Activated CD8-positive, alpha-beta memory T cell treated with anti-CD3 and anti-CD28 coated beads, Interleukin-2, amount 10 ng/mL, durations not matched to agents 7 days and 5 days (primary cell): ENCODE measurements at places on chromosomes 12 and 14. TPM values are rescaled to one million over a fixed set of nuclear protein-coding genes. Genes with fewer than 3 reads are reported as not detected.

DNA sequence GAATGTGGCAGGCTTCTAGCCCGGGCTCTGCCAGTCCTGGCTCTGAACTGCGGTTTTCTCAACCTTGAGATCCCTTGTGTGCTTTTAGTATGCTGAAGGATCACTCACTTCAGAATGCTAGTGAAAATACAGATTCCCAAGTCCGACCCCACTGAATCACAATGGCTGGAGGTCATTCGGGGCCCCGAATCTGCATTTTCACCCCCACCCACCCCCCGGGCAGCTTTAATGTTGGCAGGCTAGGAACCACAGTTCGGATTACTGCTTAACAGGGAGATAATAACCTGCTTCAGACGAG, 573 bp upstream of the SUSD6 start:
- H3K27me3 ChIP-seq: no peaks in the 10 kb centered on the region
- DNase-seq: no peak
- H3K4me3 ChIP-seq: peak overlapping the region; percentile 79
- peak overlapping the region; percentile 88 for H3K27ac ChIP-seq
- peaks cover 56% of the 10 kb centered on the region for H3K4me1 ChIP-seq

GRCh38 chr14:55532645-55533344, 47.2 kb upstream of the KTN1 start:
- no peaks in the 10 kb centered on the region for H3K4me1 ChIP-seq
- no peak overlapping the region for H3K27ac ChIP-seq
- peaks cover 8% of the 10 kb centered on the region for H3K27me3 ChIP-seq
- no peaks in the 10 kb centered on the region for H3K36me3 ChIP-seq
- H3K4me3 ChIP-seq: no peak overlapping the region

GRCh38 chr12:114122016-114122415, 155.9 kb upstream of the RBM19 start:
- no peak for DNase-seq
- H3K4me3 ChIP-seq: no peak overlapping the region
- H3K27me3 ChIP-seq: no peaks in the 10 kb centered on the region
- no peaks in the 10 kb centered on the region for H3K4me1 ChIP-seq
- no peak overlapping the region for H3K27ac ChIP-seq
- no peaks in the 10 kb centered on the region for H3K36me3 ChIP-seq

DNA sequence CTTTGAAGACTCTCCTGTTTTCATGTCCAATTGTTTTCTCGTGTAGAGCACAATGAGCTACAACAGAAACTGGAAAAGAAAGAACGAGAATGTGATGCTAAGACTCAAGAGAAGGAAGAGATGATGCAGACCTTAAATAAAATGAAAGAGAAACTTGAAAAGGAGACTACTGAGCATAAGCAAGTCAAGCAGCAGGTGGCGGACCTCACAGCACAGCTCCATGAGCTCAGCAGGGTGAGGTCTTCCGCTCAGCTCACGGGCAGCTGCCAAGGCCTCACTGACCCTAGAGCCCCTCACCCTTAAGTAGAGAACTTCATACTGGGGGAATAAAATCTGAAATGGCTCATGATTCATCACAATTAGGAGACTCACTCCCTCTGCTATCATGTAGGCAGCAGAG, 134.7 kb downstream of the GPR135 start:
- H3K4me3 ChIP-seq: no peak overlapping the region
- peaks cover 1% of the 10 kb centered on the region for H3K36me3 ChIP-seq
- no peaks in the 10 kb centered on the region for H3K27me3 ChIP-seq
- peaks cover 3% of the 10 kb centered on the region for H3K4me1 ChIP-seq
- no peak for DNase-seq

GRCh38 chr12:60535363-60535762, 939.5 kb downstream of the SLC16A7 start:
- no peaks in the 10 kb centered on the region for H3K4me1 ChIP-seq
- H3K27me3 ChIP-seq: no peaks in the 10 kb centered on the region
- DNase-seq: no peak

DNA sequence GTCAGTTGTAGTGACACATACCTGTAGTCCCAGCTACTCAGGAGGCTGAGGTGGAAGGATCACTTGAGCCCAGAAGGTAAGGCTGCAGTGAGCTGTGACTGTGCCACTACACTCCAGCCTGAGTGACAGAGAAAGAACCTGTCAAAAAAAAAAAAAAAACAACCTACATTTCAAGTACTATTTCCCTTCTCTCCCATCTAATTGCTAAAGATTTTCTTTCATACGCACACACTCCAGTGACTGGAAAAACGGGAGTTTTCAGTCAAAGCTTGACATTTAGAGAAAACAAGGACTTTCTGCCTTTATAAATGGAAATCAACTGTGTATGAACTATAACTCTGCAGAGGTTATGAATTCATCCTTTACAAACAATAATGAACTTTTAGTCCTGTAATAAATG, 25.9 kb downstream of the GPHB5 start:
- peaks cover 36% of the 10 kb centered on the region for H3K4me1 ChIP-seq
- no peak for DNase-seq
- H3K27ac ChIP-seq: no peak overlapping the region
- H3K4me3 ChIP-seq: no peak overlapping the region

DNA sequence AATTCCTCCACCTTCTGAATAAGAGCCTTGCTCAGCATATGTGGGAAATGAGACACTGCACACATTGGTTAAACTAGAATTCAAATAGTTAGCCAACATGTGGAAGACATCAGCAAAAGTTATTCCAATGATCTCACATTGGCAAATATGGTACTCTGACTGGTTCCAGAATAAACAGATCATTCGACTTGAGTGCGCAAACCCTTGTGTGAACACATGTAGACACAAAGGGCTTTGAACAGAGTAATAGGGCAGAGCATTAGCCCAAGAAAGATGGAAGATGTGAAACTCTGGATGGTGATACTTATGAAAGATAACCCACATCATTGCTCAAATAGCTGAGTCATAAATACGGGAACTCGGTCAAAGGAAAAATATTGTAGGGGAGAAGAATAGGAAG, 1133.4 kb upstream of the SEL1L start:
- DNase-seq: no peak
- no peaks in the 10 kb centered on the region for H3K27me3 ChIP-seq
- H3K4me1 ChIP-seq: no peaks in the 10 kb centered on the region

DNA sequence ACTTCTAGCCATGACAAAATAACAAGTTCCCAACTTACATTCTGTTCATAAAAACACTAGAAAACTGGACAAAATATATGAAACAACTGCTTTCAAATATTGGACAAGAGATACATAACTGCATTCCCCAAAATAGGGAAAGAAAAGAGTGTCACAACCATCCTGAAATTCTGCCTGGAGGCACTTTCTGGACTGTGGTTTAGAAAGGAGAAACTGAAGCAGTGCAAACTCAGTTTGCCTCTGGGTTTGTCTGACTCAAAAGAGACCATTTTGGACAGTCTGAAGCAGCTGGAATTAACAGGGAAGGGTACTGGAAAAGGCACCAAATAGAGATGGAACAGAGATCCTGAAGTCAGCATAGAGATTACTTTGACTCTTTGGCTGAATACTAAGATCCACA, 11.3 kb upstream of the SYT1 start:
- H3K27ac ChIP-seq: no peak overlapping the region
- H3K4me3 ChIP-seq: no peak overlapping the region
- no peak for DNase-seq
- H3K27me3 ChIP-seq: no peaks in the 10 kb centered on the region
- H3K4me1 ChIP-seq: no peaks in the 10 kb centered on the region

DNA sequence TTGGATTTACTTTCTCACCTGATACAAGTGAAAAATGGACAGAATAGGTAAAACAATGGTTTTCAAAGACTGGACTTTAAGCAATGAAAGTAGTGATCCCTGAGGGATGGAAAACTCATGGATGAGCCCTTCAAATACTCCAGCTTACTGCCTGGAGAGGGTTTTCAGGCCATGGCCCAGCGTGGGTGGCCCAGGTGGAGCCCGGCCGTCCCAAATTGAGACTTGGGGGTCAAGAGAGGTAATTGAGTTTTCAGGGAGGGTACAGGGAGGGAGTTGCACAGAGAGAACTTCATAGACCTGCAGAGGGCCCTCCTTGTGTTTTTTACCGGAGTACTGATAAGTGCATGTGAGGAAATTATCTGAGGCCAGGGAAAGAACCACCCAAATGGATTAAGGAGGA, 37.2 kb downstream of the RAN start:
- H3K36me3 ChIP-seq: no peaks in the 10 kb centered on the region
- H3K27me3 ChIP-seq: peaks cover 14% of the 10 kb centered on the region
- H3K27ac ChIP-seq: no peak overlapping the region
- DNase-seq: no peak
- no peak overlapping the region for H3K4me3 ChIP-seq

DNA sequence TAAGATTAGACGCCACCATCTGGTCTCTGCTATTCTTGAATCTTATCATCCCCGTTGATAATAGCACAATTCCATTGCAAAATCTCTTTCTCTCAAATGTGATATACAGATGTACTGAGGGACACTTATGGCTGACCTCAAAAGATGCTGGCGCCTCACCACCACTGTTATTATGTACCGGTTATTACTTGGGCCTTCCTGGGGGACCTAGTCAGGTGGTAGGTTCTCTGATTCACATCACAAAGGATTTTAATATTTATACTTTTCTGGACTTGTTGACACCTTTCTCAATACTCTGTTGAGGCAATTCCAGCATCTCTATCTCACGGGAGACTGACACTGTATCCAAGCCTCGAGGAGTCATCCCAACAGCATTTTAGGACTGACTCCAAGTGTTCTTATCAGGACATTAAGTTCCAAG, 21.3 kb upstream of the FAM234B start:
- H3K27me3 ChIP-seq: peaks cover 32% of the 10 kb centered on the region
- H3K27ac ChIP-seq: no peak overlapping the region
- no peak for DNase-seq
- no peaks in the 10 kb centered on the region for H3K4me1 ChIP-seq

GRCh38 chr12:76268267-76268666, 79.9 kb downstream of the BBS10 start:
- no peak for DNase-seq
- H3K27ac ChIP-seq: no peak overlapping the region
- H3K4me1 ChIP-seq: no peaks in the 10 kb centered on the region
- H3K27me3 ChIP-seq: peaks cover 34% of the 10 kb centered on the region
- H3K4me3 ChIP-seq: no peak overlapping the region

- H3K27me3 ChIP-seq: peaks cover 9% of the 10 kb centered on the region
- H3K27ac ChIP-seq: no peak overlapping the region
- no peak for DNase-seq
- no peaks in the 10 kb centered on the region for H3K36me3 ChIP-seq
- H3K4me1 ChIP-seq: no peaks in the 10 kb centered on the region
- no peak overlapping the region for H3K4me3 ChIP-seq
These were observed 62.6 kb upstream of the VASH1 start for GRCh38 chr14:76698631-76699030.

GRCh38 chr12:40634517-40635131, 57.6 kb upstream of the CNTN1 start:
- H3K27me3 ChIP-seq: no peaks in the 10 kb centered on the region
- H3K36me3 ChIP-seq: no peaks in the 10 kb centered on the region
- H3K27ac ChIP-seq: no peak overlapping the region

- H3K4me3 ChIP-seq: no peak overlapping the region
- peaks cover 24% of the 10 kb centered on the region for H3K27me3 ChIP-seq
- H3K27ac ChIP-seq: no peak overlapping the region
- H3K4me1 ChIP-seq: peaks cover 8% of the 10 kb centered on the region
- DNase-seq: no peak
- no peaks in the 10 kb centered on the region for H3K36me3 ChIP-seq
These were observed 59.9 kb upstream of the PPP4R3A start for GRCh38 chr14:91570021-91570420.

DNA sequence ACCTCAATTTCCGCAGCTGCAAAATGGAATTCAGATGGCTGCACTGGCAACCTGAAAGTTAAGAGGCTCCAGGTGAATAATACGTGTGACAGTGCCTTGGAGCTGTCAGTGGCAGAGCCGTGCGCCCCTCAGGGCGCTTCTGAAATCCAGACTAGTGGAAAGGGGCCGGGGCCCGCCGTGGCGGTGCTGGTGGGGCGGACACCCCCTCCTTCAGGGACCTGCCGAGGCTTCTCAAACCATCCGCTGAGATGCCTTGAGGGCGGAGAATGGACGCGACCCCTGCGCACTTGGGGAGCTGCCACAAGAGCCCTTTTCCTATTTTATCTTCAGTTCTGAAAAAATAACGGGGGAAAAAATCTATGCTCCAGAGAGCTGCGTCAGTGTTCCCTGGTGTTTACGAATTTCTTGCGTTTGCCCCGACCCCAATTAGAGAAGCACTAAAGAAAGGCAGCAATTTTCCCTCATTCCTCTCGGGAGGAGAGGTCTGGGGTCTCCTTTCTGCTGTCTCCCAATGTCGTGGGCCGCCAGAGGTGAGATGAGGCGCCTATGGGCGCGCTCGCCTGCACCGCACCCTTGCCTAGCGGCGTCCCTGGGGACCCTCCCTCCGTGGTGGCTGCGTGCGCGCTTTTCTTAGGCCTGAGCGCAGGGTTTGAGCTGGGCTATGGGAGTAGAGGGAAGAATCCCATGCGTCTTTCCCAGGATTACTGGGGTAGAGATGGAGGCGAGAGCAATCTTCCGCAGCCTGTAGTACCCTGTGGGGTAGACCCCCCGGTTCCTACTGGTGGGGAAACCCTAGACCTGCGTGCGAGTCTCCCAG, 2.2 kb downstream of the NOS1 start:
- no peaks in the 10 kb centered on the region for H3K4me1 ChIP-seq
- no peak for DNase-seq
- H3K27ac ChIP-seq: no peak overlapping the region

GRCh38 chr12:89799316-89799715, 90.7 kb upstream of the ATP2B1 start:
- no peak overlapping the region for H3K27ac ChIP-seq
- no peaks in the 10 kb centered on the region for H3K27me3 ChIP-seq
- no peak overlapping the region for H3K4me3 ChIP-seq
- H3K36me3 ChIP-seq: no peaks in the 10 kb centered on the region
- DNase-seq: no peak

DNA sequence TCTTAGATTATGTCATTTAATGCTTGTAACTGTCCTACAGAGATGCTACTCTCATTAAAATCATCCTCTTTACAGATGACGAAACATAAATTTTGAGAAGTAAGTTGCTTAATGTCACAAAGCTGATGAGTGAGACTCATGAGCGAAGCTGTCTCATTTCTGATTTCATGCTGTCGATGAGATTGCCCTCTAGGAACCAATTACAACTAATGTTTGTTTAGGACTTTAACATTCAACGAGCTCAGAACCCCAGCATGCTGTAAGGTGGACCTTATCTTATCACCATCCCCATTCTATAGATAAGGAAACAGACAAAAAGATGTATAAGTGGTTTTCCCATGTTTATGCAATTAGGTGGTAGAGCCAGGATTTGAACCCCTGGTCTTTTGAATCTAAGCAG, 23.1 kb downstream of the BHLHE41 start:
- DNase-seq: no peak
- no peak overlapping the region for H3K27ac ChIP-seq
- no peaks in the 10 kb centered on the region for H3K36me3 ChIP-seq
- H3K4me3 ChIP-seq: no peak overlapping the region

GRCh38 chr14:44940211-44940610, 21.5 kb downstream of the KLHL28 start:
- H3K4me1 ChIP-seq: peaks cover 7% of the 10 kb centered on the region
- H3K36me3 ChIP-seq: peaks cover 66% of the 10 kb centered on the region
- DNase-seq: no peak
- no peaks in the 10 kb centered on the region for H3K27me3 ChIP-seq

- H3K36me3 ChIP-seq: no peaks in the 10 kb centered on the region
- peaks cover 29% of the 10 kb centered on the region for H3K27me3 ChIP-seq
- no peak overlapping the region for H3K27ac ChIP-seq
- DNase-seq: no peak
These were observed 4.5 kb upstream of the TBC1D30 start for GRCh38 chr12:64819816-64820402.

PRB2 gene
- total RNA-seq: not detected

MANSC4 gene
- total RNA-seq: not detected

OTUB2 gene
- 3.4 TPM for total RNA-seq

TECPR2 gene
- total RNA-seq: 10.3 TPM

COQ6 gene
- total RNA-seq: 18.1 TPM

SLCO1B1 gene
- total RNA-seq: not detected

A2ML1 gene
- not detected for total RNA-seq
